HTR-8/SVneo (cell line): ENCODE measurements at places on chromosomes 6 and 20.
A peak's percentile ranks its signal among the peaks of the same experiment; 100 is the strongest.

- DNase-seq: peak; percentile 53
These were observed 2.0 kb downstream of the SPAG4 start for GRCh38 chr20:35617397-35618262.

DNA sequence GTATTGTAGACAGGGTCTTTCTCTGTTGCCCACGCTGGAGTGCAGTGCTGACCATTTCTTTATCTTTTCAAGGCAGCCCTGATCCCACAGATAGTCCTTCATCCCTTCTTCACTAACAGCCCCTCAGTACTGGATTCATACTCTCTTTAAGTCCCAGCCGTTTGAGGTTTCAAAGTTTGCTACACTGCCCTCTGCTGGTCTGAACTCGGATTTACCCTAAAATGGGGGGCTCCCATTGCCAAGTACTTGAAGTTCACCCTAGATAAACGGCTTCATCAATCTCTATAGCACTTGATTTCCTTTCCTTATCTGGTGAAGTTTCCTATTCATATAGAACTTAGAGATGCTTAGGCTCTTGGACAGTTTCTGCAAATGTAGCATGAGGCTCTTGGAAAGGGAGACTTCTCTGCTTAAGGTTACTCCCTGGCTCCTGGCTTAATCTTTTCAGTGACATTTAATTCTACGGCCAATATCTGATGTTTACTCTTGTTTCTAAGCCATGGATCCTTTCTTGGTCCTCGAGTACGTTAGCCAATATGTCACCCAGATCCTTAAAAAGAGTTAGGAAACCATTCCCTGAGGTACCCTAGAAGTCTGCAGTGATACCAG is 21.4 kb upstream of the PREP start:
- peak; percentile 46 for DNase-seq

DNA sequence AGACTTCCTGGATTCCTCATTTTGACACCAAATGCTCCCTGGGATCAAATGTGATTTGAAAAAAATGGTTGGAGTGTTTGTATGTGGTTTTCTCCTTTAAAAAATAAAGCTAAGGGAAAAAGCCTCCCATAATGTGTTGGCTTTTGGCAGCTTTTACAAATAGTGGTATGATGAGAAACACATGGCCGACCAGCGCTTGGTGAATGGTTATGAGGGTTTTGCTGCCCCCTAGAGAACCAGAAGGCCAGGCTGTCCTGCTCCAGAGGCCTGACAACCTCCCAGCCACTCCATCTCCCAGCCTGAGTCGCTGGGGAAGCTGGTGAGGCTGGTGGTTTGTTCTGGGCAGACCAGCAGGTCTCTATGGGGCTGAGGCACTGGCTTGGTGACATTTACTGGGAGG is 69.3 kb downstream of the CLIC5 start:
- no peak for DNase-seq

- DNase-seq: no peak
These were observed 114.6 kb downstream of the DLL1 start for GRCh38 chr6:170176136-170176897.

- no peak for DNase-seq
These were observed 90.4 kb upstream of the FOXP4 start for GRCh38 chr6:41455818-41456217.

DNA sequence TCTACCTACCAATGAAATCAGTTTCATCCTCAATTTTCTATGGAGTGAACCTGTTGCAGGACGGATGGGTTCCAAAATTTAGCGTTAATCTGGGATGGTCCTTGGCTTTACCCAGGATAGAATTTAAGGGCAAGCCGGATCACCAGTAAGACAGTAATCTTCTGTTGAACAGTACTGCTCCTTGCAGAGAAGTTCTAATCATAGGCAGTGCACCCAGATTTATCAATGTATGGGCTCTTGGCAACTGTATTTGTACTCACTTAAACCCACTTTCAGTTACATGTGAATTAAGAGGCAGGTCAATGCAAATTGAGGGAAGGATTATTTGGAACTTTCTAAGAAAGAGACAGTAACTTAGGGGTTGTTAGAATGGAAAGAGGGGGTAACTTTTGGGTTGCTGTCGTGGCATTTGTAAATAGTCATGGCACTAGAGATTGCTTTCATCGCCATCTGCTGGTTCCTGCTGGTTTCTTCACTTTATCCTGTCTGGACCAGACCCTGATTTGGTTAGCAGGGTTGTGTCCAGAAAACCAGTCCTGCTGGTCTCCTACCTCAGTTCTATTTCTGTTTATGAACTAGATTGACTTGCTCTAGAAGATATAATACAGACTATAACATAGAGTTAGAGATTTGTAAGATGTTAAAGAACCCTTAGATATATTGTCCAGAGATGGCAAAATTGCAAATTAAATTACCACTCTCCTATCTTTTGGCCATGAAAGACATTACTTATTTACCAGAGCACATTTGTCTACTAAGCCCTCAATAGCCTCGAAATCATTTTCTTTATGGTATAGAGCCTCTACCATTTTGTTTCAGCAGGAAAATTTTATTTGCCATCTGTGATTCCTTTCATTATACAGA is 646.3 kb downstream of the UTRN start:
- no peak for DNase-seq

DNA sequence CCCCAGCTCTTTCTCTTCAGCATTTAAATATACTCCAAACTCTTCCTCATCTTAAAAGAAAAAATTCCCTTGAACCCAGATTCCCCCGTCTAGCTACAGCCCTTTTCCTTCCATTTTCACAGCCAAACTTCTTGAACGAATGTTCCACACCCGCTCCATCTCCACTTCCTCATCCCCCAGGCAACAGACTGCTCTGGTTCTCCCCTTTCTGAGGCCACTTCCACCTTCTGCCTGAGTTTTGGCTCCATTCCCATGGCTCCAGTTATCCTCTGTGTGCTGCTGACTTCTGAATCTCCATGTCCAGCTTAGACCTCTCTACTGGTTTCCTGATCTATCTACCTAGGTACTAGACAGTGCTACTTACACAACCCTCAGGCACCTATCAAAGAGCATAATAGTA is 106.4 kb downstream of the RALGAPA2 start:
- no peak for DNase-seq

GRCh38 chr6:75504465-75505222 is 11.0 kb upstream of the FILIP1 start:
- no peak for DNase-seq

DNA sequence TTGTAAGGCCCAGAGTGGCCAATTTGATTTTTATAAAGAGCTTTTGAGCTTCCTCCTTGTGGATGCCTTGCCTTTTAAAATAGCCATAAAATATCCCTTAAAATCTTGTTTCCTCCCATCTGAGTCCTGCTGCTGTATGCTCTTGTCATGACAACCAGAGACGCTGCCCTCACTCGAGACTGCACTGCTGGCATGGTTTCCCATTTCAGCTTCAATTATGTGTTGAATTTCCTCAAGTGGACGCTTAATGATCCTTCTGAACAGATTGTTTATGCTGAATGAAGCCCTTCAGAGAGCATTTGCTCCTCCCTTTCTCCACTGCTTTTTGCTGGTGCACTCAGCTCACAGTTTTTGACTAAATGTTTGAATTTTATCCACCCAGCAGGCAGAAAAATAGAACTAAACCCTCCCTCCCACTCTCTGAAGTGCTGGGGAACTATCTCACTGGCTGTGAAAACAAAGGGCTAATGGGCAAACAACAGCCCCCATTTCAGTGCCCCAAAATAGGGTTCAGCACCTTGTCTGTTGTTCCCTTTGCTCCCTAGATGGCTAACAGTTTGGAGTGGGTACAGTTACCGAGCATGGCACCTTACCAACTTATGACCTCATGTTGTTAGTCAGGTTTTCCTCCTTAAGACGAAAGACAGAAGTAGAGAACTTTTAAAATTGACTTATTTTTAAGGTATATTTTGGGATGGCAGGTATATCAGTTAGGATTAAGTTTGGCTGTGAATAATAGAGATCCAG is 45.5 kb upstream of the RNF8 start:
- DNase-seq: no peak

DNA sequence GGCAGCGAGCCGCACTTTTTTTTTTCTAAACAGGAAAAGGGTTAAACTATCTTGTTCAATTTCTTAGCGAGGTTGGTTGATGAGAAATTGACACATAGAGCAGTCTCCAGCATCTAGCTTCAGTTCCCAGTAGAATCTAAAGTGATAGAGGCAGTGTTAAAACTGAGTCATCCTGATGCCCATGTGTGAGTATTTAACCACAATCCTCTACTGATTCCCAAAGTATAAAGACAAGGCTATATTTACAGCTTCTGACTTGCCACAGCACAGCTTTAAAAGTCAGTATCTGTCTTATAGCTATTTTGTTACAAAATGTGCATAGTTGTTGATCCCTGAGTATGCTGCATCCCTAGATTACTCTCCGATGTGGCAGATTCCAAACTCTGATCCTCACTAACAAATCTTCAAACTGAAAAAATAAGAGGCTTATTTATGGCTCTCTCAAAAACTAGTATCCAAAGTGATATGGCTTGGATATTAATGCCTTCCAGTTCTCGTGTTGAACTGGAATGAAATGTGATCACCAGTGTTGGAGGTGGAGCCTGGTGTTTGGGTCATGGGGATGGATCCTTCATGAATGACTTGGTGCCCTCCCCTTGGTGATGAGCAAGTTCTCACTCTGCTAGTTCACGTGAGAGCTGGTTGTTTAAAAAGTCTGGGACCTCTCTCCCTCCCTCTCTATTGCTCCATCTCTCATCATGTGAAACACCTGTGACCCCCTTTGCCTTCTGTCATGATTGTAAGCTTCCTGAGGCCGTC is 13.1 kb upstream of the POPDC3 start:
- no peak for DNase-seq

DNA sequence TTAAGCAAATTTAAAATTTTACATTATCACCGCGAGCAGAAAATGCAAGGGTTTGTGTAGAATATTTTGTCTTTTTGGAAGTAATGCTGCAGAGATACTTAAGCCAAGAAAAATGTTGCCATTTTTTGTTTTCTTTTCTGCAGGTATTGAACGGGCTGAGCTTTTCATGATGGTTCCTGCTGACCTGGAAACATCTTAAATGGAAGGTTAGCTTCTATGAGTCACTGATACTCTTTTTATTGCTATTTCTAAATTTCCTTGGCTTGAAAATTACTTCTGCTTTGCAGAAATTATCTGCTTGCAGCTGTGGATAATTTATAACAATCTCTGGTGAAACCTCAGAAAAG is 12.7 kb downstream of the SYTL3 start:
- no peak for DNase-seq

- DNase-seq: no peak
These were observed 579.5 kb downstream of the TFAP2B start for GRCh38 chr6:51398064-51398705.

DNA sequence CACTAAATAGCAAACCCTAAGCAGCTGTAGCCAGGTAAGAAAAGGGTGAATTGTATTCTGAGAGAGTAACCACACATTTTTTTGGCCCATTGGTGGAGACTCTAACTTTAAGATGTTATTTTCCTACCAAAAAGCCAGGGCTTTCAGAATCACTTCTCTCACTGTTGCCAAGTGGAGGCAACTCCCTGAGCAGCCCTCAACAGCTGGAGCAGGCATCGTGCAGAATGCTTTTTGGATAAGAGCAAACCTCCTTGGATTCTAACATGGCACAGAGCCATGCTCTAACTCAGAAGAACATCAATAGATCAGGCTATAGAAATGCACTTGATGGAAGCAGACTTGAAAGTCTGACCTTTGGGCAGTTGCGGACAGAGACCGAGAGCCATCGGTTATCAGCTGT is 722.2 kb upstream of the CHD6 start:
- no peak for DNase-seq

DNA sequence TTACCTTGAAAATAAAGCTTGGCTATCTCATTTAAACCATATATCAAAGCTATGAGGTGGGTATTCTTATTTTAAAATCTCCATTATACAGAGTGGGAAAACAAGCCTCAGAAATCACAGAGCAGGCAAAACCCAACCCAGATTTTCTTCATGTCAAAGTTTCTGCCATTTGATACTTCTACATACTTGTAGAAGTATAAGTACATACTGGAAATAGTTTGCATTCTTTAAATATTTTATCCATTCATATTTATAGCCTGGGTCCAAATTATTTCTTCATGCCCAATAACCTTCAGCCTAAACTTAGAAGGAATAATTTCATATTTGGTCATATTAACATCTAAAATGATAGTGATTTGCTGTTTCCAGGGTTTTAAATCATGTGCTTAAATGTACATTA is 61.8 kb downstream of the MLIP start:
- DNase-seq: peak; percentile 18

DNA sequence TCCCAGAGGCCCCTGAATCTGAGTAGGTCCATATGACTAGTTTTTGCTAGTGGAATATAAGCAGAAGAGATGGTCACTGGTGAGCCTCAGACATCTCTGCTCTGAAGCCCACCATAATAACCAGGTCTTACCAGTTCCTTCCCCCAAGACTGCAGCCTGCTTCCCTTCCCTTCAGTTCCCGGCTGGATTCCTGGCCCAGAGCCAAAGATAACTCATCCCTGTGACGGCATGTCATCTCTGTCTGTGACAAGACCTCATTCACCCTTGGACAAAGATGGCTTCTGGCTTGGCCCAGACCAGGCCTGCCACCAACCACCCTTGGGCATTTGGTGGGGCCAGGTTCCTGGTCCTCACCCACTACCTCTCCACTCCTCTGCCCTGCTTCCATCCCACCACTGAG is 145.5 kb upstream of the TOP1 start:
- DNase-seq: no peak

DNA sequence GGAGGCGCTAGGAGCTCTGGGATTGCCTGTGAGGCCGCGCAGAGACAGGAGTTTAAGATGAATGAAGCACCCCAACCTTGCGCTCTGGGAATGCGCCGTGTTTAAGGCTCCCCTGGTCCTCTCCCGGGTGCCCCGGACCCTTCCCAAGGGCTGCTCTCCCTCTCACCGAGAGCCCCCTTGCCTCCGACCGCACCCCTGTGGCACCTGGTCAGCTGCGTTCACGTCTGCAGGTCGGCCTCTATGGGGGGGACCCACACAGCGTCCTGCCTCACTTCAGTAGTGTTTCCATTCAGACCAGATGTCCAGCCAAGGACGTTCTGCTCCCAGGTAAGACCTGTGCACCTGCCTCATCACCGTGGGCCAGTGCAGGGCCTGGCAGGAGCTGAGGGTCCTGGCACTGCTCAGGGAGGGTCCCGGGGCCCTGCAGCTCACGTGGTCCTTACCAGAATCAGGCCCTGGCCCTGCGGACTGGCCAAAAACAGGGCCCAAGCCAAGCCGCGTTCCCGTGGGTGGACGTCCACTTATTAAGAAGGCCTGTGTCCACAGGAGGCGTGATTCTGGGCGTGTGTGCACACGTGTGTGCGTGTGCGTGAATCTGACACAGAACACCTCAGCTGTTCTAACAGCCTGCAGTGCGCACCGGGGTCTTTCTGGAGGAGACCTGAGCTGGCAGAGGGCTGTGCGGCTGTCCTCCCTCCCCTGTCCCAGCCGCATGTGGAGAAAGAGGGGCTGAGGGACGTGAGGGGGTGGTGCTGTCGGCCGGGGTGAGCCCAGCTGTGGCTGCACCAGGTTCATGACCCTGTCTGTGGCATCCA is 79.9 kb upstream of the BHLHE23 start:
- no peak for DNase-seq
